ENCODE measurements at places on chromosomes 2 and 18.

GRCh38 chr2:106009096-106009495, 185.0 kb downstream of the UXS1 start:
- DNase-seq: no peak

- no peak for DNase-seq
Measured at GRCh38 chr2:54348646-54349045, 92.6 kb upstream of the TSPYL6 start.

DNA sequence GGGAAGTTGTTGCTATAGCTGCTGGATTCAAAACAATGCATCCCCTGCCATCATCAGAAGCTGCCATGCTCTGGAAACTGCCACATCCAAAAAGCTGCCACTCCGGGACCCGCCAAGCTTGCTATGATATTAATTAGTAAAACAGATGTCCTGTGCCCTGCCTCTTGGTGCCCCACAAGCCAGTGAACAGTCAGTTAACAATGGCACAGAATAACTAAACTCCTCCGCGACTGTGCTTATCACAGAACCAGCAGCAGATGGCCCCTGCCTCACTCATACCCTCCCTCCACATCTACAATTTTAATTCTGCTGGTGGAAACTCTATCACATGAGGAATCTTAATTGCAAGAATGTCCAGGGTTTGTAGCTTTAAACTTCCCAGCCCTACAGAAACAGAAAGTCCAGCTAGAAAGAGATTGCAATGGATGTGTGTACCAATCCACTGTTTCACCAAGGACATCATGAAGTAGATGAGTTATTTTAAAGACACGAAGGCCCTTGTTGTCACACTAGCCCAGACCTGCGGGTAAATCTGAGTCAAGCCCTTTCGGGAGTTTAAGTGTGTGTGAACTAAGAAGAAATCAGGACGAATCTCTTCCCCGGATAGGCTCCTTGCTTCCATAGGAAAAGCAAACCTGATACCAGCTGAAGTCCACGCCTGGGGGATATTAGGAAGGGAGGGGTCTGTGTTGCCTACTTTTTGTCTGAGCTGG, 7.4 kb upstream of the ACYP2 start:
- no peak for DNase-seq

GRCh38 chr2:134139611-134140010, 114.3 kb upstream of the MGAT5 start:
- DNase-seq: no peak

GRCh38 chr18:8999872-9000271, 102.6 kb upstream of the NDUFV2 start:
- DNase-seq: no peak

DNA sequence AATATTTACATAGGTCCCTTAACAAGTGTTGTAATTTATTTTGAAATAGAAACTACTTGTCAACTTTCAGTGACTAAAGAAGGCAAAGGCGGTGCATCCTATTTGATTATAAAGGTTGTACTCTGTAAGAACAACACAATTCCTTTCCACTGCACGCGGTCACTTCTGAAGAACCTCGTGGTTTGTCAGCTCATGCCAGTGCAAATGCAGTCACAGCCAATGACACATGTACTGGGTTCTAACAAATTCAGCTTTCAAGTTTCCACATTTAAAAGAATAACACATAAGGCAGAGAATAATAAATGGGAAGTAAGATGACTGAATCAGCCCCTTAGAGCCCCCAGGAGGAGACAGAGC, 39.7 kb downstream of the CYB5A start:
- DNase-seq: no peak

GRCh38 chr18:75116165-75116564, 92.8 kb downstream of the PTGR3 start:
- DNase-seq: no peak

- DNase-seq: no peak
Measured at GRCh38 chr2:173094731-173095130, 19.1 kb downstream of the MAP3K20 start.

- no peak for DNase-seq
Measured at GRCh38 chr2:108570416-108570815, 36.1 kb downstream of the LIMS1 start.

- DNase-seq: peak; percentile 38
Measured at GRCh38 chr18:37778417-37779165, 213.0 kb upstream of the CELF4 start.

DNA sequence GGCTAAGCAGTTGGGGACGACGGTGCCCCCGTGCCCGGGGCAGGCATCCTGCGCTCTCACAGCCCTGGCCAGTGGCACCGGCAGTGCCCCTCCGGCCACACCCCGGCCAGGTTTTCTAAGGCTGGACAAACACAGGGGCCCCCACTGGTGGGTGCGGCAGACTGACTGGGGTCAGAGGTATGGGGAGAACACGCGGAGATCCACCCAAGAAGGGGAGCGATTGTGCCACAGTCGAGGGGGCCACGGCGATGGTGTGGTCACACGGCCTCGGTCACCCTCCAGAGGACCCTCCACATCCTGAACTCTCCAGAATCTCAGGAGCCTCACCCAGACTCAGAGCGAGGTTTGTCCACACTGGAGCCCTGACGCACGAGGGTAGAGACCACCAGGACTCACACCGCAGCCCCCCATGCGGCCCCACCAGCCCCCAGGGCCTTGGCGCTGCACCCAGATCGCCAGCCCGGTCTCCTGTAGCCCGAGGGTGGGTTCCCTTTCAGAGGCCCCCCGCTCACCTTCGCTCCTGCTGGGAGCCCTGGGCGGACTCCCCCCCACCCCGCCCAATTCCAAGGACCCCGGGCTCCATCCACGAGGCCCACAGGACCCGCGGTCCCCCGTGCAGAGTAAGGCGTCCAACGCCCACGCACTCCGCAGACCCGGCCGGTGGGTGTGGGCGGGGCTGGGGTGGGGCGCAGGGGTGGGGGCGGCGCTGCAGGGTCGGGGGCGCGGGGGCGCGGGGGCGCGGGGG, 15.2 kb downstream of the PDCD1 start:
- DNase-seq: no peak

- DNase-seq: no peak
Measured at GRCh38 chr2:129347486-129348217, 631.8 kb upstream of the RAB6C start.

DNA sequence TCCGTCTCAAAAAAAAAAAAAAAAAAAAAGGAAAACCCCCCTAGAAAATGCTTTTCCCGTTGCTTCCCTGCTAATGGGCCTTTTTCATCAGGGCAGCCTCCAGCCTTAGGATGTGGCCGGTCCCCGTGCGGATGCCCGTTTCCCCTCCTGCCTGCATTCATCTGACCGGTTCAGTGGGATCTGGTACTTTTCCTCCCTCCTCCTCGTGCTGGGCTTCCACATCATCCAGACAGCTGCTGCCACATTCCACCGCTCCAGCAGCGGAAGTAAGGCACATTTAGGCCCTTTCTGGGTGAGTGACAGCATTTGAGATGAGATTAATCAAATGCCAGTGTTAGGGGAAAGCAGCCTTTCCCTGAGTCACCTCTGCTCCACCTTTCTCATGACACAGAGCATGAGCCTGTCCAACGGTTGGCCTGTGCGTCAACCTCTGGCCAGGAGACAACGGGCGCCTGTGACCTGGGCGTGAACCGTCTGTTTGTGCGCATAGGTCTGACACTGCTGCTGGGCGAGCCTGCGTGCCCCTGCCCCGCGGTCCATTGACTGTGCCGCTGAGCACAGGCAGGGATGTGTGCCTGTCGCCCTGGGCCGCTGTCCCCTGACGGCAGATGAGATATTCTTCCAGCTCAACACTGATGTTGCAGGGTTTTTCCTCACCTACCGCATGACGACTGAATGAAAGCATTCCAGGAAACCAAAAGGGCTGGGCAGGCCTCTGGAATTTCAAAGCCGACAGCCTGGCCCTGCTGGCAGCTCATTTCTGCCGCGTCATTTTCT, 174.0 kb downstream of the TGIF1 start:
- no peak for DNase-seq

- DNase-seq: no peak
Measured at GRCh38 chr18:31380912-31381311, 4.3 kb downstream of the DSG4 start.

GRCh38 chr18:10401930-10402329, 52.5 kb upstream of the APCDD1 start:
- DNase-seq: no peak

DNA sequence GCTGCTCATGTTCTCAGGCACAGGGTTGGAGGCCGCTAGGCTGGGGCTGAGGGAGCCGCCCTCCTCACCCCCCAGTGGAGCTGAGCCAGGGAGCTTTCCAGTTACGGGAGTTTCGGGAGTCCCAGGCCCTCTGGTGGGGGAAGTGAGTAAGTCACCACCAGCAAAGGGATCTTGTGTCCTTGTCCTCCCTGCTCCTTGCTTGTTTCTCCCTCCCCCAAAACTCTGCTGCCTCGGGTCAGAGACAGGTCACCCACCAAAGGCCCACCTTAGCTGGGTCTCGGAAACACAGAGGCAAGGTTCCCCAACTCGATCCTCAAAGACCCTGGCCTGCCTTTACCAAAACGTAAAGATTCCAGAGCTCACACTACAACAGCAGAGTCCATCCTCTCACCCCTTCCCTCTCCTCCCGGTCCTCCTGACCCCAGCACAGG, 60.5 kb upstream of the POMC start:
- DNase-seq: peak; percentile 74

DNA sequence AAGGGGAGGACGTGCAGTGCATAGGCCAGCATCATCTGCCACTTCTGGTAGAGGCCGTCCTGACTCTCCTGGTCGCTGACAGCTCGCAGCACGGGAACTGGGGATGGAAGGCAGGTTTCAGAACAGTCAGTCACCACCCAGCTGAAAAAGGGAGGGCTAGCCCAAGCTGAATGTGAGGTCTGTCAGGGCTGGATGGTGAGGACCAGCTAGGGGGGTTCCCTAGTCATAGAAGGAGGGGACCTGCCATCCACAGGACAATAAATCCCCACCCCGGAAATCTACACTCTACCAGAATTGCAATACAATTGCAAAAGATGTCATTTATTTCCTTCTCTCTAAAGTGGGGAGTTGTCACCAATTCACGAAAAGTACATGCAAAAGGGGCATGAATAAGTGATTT, 15.8 kb downstream of the ABCG5 start:
- DNase-seq: no peak

DNA sequence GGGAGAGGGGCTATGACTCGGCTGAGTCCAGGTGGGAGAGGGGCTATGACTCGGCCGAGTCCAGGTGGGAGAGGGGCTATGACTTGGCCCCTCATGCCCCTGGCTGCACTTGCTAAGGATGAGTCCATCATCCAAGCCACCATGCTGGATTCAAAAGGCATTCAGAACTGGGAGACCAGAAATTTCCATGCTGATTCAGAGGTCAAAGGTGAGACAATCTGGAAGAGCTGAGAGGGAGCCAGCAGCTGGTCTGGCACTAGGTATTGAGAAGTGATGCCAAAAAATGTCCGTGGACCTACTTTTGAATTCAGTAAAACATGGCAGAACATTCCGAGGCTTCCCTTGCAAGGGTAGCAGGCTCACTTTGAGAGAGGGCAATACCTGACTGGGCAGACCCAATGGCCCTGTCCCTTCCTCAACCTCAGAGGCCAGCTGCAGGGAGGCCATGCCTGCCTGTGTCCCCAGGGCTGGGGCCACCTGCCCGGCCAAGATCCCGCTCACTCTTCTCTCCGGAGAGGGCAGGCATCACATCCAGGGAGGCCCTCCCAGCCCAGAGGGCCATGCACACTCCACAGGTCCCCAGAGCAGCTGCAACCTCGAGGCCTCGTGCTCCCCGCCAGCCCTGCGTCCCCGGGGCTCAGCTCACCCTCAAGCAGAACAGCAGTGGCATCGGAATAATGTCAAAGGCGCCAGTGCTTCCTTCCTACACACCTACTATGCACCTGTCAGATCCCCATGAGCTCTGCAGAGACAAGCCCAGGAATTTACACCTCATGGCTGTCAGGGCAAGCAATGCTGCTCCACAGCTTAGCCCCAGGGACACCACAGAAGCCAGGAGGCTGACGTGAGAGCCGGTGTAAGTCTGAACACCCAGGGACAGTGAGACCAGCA, 80.2 kb upstream of the GPC1 start:
- no peak for DNase-seq

DNA sequence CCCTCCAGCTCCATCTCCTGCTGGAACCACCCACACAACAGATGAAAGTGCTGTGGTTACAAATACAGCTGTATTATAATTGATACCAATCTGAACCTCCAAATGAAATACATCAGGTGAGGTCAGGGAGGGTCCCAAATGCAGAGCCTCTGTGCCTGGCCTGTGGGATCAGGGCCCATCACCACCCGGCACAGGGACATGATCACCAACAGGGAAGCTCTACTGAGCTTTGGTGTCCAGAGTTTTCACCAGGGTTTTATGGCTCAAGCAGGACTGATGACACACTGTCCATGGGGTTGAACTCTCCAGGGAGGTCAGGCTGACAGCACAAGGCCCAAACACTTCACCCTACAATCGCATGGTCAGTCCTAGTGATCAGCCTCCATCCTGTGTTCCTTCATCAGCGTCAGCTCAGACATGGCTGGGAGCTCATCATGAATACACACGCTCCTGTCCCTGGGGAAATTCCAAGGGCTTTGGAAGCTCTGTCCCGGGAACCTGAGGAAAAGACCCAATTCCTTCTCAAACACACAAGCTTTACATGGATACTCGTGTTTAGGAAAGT, 3.9 kb upstream of the PXDN start:
- DNase-seq: no peak

DNA sequence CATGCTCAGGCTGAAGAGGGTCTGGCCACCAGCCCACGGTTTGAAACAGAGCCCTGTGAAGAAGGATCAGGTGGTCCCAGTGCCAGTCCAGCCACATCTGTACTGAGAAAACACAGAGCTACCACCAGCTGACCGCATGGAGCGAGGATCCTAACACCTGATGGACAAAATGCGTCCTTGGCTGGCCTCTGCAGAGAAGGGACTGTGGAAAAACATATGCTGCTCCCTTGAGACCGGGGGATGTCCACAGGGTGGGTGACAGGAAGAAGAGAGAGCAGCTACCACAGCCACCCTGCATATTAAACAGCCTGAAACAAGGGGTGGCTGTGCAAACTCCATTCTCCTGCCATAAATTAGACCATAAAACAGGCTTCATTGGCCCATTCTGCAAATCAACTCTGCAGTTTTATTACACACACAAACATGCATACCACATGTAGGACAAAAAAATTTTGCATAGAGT, 137.2 kb downstream of the BCL2 start:
- no peak for DNase-seq

GRCh38 chr2:160566717-160567116, 73.1 kb upstream of the RBMS1 start:
- no peak for DNase-seq

- DNase-seq: no peak
Measured at GRCh38 chr2:233114421-233114861, 54.3 kb downstream of the INPP5D start.

DNA sequence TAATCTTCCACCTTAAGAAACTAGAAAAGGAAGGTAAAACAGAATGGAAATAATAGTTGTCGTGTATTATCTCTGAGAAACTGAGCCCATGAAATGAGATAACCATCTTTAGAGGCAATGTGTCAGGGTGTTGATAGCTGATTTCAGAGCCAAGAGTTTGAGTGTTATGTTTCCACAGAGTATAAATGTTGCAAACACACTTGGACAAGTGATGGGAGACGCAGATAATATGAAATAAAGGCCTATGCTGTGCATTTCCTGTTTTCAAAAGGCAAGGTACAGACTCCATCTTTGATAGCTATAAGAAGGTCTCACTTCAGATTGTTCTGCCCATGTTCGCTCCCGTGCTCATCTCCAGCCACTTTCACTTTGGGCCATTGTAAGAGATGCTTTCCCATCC, 25.9 kb upstream of the DNER start:
- DNase-seq: no peak

All from hypothalamus (tissue), 51 donors.